ENCODE measurements at places on chromosomes 16 and 17. TPM values are rescaled to one million over a fixed set of nuclear protein-coding genes. Genes with fewer than 3 reads are reported as not detected.

- DNase-seq: no peak
- H3K4me1 ChIP-seq: peaks cover under 1% of the 10 kb centered on the region
- no peaks in the 10 kb centered on the region for H3K36me3 ChIP-seq
- no peak overlapping the region for H3K27ac ChIP-seq
- H3K4me3 ChIP-seq: no peak overlapping the region
These were observed 53.0 kb downstream of the EPN2 start for GRCh38 chr17:19290066-19290705.

The NPTX1 gene
- total RNA-seq: 0.93 TPM

The WNT9B gene
- not detected for total RNA-seq

The CCNF gene
- 30.5 TPM for total RNA-seq

Data from CD8-positive, alpha-beta memory T cell (primary cell).